ENCODE measurements at places on chromosomes 1 and 21. TPM values are rescaled to one million over a fixed set of nuclear protein-coding genes. Genes with fewer than 3 reads are reported as not detected.

Gene GBP2
- 12.7 TPM for polyA plus RNA-seq

Gene PHGDH
- polyA plus RNA-seq, result 1.4 TPM

Gene ARTN
- polyA plus RNA-seq, result 0.05 TPM

Gene C1orf87
- polyA plus RNA-seq, result not detected

Gene STXBP3
- polyA plus RNA-seq, result 12.7 TPM

Gene SPRR2A
- polyA plus RNA-seq, result not detected

Gene SAMD13
- polyA plus RNA-seq, result 0.53 TPM

Gene NMNAT1
- polyA plus RNA-seq, result 16.9 TPM

Gene SERPINC1
- 0.08 TPM for polyA plus RNA-seq

Gene PDPN
- 18.6 TPM for polyA plus RNA-seq

Gene KRTAP12-2
- not detected for polyA plus RNA-seq

Gene CDK18
- polyA plus RNA-seq, result 1.5 TPM

Gene C1QA
- 29.9 TPM for polyA plus RNA-seq

Gene C4BPB
- polyA plus RNA-seq, result 0.12 TPM

Gene SRRM1
- 33.5 TPM for polyA plus RNA-seq

Gene KMO
- 0.04 TPM for polyA plus RNA-seq

Gene PTGER3
- 0.24 TPM for polyA plus RNA-seq

Gene ABCD3
- 46.7 TPM for polyA plus RNA-seq

Gene HSD3B1
- not detected for polyA plus RNA-seq
